D341Med (cell line): ENCODE measurements at places on chromosomes 2 and 18.

DNA sequence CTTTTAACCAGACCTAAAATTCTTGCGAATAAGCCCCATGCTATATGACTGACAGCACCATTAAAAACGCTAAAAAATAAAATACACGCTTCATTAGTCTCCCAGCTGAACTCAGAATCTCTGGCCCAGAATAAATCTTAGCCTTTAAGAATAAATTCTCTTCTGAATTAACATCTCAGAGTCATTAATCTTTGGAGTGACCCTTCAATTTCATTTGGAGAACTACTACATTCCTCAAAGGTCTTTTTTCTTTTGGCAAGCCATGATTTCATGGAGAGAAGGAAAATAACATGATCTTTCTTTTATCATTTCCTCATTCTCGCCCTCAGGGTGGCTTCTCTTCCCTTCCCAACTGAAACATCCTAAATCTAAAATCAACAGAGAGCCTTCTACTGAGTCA lies 259.0 kb downstream of the AFF3 start:
- DNase-seq = no peak

DNA sequence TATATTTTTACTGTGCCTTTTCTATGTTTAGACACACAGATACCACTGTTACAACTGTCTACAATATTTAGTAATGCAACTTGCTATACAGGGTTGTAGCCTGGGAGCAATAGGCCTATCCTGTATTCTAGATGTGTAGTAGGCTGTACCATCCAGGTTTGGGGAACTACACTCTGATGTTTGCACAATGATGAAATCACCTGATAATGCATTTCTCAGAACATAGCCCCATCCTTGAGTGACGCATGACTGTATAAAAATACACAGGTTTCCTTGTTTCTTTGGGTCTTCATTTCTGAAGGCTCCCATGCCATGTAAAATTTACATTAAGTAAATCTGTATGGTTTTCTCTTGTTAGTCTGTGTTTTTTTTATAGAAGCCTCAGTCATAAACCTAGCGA lies 270.9 kb upstream of the SKOR2 start:
- DNase-seq = no peak

DNA sequence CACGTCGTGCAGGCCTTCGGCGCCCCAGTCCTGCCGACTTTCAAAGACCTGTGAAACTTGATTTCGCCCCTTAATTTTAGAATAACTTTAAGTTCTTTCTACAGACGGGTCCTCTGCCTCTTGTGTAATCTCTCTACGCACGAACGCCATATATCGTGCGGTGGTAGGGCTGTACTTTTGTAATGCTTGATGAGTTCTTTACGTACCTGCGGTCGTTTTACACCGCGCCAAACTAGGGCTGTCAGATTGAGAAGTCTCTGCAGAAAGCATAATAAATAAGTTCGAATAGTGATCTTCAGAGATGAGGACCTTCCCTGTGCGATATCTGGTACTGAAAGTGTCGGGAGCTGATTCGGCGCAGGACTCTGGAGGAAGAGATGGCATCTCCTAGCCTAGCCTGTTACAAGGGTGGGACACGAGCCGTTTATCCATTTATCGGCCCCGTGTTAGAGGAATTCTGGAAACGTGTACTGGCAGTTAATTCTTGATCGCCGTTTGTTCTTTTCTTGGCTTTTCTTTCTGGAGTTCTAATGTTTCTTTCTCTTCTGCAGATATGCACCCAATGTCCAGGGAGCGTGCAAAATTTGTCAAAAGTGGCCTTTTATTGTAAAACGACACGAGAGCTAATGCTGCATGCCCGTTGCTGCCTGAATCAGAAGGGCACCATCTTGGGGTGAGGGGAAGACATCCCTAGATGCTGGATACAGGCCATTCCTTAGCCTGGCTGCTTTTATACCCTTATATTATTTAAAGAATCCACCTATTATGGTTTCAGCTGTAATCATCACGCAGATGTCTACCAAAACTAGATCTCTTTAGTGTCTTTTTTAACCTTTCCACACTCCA lies 781 bp upstream of the SLC5A6 start:
- no peak for DNase-seq

- DNase-seq = no peak
Observed at GRCh38 chr2:23410596-23410995, 25.6 kb downstream of the KLHL29 start.
